ENCODE measurements at places on chromosomes 6 and 20. TPM values are rescaled to one million over a fixed set of nuclear protein-coding genes. Genes with fewer than 3 reads are reported as not detected.

GRCh38 chr6:153108315-153108714 is 22.8 kb downstream of the RGS17 start:
- DNase-seq: no peak

The COL9A3 gene
- 9.9 TPM for total RNA-seq

DNA sequence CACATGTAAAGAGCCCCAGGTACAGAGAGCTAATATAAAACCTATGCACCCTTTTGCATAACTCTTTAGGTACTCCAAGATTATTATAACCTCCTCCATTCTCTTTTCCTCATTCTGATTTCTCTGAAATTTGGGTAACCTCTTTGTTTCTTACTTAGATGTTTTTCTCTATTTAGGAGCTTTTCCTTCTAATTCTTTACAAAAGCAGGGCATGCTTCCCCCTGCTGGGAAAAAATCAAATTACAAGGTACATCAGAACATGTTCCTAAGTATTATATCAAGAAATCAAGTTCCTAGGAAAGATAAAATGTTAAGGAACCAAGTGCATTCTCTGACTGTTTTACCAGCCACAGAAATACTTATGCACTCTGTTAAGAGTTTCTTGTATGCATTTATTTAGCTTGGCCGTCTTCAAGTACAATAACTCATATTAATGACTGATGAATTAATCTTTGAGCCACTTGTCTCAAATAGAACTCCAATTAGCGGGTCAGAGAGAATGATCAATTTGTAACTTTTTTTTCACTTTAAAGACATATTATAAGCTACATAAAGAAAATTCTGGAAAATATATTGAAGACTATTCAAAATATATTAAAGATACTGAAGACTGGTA is 2.1 kb downstream of the KHDRBS2 start:
- no peak for DNase-seq

The ADAM33 gene
- total RNA-seq: 13.7 TPM

DNA sequence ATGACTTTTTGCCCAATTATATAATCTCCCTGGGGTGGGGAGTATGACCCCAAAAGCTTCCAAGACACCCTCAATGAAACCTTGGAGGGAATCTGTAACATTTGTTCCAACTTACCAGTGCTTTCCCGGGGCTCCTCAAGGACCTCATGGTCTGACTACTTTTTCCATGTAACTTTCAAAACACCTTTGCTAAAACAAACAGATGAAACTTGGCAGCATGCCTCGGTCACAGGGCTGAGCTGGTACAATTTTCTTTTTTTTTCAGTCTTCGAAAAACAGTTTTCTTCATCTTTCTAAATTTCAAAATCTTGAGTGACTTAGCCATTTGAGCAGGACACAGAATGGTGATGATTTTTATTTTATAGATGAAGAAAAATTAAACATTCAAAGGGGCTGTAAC is 241.2 kb downstream of the BMP7 start:
- no peak for DNase-seq

DNA sequence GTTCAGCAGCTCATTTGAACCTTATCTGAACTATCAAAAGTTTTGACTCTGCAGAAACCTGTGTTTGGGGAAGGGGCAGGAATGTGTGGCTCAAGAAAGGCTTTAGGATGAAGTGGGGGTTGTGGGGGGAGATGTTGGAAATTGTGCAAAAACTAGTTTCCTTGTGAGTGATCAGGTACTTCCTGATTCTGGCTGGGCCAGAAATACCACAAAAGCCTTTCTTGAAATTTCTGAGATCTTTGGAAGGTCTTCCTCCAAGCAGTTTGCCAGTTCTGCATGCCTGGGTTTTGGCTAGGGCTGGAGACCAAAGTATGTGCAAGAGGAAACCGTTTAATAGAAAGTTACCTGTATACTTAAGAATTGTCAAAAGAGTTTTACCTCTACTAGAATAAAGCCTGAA is 116.6 kb downstream of the BMP2 start:
- no peak for DNase-seq

GRCh38 chr20:33079259-33079658 is at the start of gene BPIFB4:
Gene BPIFB4, plus strand, starts transcription at chr20:33079643. Its CDS starts 1,884 bp downstream, at chr20:33081527.
- no peak for DNase-seq

The SYCP2 gene
- 12.9 TPM for total RNA-seq

The EYA4 gene
- total RNA-seq: not detected

- DNase-seq: no peak
Observed at GRCh38 chr20:46108435-46108841, 9.7 kb upstream of the CD40 start.

- DNase-seq: no peak
Observed at GRCh38 chr20:62320581-62321354, 18.0 kb downstream of the ADRM1 start.

The PAX1 gene
- 2.8 TPM for total RNA-seq

DNA sequence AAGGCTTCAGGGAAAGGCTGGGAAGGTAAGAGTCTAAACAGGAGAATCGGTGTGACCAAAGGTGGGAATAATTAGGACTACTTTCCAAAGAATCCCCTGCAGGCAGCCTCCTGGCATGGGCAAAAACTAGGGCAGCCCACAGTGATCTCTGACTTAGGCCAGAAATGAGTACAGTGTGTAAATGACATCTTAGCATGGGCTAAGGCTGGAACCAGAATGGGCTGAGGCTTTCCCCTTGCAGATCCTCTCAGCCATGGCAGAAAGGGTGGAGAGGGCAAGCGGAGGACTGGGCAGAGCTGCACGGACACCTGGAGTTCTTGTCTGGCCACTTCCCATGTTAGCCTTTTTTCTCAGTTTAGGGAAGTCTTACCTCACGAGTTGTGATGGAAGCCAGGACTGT is 69.9 kb upstream of the FOXQ1 start:
- no peak for DNase-seq

DNA sequence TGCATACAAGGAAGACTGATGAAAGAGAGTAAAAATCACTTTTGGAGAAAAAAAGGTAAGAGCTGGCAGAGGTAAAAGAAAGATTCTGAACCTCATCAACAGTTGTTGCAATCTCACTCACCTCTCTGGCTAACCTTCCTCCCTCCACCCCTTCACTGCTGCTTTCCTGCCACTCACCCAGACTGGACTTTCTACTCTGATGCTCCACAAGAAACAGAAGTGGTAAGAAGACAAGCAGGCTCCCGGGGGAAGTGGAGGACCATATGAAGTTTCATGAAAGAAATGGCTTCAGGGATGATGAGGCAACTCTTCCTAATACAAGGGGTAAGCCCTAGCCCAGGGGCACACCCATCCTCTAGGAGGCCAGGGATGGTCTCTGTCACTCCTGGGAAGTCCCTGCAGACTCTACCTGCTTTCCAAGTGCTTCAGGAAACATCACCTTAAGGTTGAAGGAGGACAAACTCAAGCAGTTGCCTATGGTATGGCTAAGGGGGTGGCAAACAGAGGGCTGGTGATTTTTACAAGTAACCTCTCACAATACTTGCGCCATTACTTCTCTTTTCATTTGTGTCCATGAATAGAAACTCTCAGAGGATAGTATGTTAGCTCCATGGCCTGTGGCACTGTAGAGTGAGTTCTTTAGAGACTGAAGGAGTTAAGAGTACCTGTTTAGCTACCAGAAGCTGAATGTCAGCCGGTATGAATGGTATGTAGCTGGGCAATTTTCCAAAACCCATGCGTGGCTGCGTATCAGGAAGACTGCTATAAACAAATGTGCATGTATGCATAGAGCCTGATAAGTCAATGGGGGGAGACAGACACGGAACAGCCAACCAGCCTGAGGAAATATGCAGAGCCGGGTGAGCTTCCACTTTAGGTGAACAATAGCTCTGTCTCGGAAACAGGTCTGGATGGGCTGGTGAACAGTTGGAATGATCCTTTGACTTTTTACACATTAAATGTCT is 112.0 kb downstream of the BACH2 start:
- no peak for DNase-seq

The DBNDD2 gene
- 53.2 TPM for total RNA-seq

The LGSN gene
- not detected for total RNA-seq

DNA sequence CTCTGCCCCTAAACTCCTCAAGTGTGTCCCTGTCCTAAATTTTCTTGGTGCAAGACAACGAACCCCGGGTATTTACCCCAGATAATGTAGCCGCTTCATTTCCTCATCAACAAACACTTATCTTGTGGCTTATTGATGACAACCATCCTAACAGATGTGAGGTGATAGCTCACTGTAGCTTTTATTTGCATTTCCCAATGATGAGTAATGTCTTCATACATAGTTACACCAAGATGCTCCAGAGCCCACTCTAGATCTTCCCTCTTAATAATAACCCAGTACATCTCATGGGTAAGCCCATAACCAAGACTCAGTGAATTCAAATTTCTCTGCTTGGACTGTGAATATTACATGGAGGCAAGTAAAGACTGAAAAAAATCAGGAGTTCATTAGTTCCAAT is 48.2 kb upstream of the BEND6 start:
- DNase-seq: no peak

GRCh38 chr20:14418376-14418775 is 81.0 kb upstream of the FLRT3 start:
- no peak for DNase-seq

The STMND1 gene
- total RNA-seq: not detected

DNA sequence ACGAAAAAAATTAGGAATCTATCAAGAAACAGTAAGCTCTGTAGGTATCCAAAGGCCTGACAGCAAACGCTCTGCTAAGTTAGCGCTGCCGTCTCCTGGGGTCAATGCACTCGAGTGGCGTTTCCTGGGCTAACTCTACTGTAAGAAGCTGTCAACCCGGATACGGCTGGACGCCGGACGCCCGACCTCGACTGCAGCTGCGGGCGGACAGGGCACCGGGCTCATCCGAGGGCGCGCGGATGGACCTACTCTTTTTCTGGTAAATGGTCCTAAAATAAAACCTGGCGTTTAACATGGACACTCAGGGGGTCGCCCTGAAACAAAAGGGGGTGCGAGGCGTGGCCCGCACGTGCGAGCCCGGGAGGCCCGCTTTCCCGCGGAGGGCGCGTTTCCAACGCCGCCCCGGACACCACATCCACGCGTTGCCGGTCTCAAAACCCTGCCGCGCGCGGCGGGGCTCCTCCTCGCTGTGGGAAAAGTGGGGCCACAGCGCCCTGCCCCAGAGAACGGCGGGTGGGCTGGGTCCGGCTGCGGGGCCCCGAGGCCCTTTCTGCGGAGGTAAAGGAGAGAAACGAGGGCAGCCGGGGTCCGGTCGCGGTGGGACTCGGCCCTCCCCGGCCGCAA is 537 bp downstream of the TCP1 start:
- peak; percentile 91 for DNase-seq

Measured in lower leg skin (tissue), 4 donors.